ENCODE measurements at places on chromosomes 4 and X.

DNA sequence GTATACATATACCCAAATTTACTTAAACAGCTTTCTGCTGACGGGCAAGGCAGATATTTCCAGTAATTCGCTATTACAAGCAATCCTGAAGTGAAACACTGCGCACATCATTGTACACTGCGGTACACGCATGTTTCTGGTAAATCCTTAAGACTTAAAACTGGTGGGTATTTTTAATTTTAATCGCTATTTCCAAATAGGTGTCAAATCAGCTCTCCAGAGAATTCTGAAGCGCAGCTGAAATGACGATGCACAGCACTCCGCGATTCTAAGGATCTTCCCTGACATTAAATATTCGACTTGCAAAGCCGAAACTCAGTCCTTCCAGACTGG, 361 bp downstream of the TMEM128 start:
- DNase-seq: no peak

DNA sequence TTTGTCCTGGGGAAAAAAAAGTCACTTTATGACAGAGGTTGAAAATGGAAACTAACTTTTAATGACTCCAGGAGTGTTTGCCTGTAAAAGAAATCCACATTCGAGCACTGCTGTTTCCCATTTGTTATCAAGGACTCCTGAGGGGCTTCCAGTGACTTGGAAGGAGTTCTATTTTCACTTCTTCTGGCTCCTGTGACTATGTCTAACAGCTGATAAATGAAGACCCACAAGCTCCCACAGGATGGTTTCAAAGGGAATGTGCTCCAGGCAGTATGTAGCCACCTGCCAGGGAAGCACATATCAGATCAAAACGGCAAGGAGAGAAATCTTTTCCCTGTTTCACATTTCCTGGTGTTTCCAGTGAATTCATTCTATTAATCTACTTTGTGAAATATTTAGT, 159.8 kb upstream of the FAM241A start:
- no peak for DNase-seq

DNA sequence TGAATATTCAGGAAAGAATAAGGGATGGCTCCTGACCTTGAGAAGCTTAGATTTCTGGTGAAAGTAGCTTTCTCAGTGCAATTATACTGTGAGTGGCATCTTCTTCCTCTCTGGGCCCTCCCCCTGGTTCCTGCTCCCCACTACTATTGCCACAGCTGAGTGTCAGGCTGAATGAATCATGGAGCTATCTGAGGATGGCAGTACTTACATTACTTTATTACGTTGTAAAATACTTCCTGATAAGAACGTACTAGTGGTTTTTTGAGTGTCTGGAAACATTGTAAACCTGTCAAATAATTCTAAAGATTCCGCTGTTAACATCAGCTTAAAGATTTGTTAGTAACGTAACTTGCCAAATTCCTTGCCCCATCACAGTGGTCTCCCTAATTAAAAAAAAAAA, 36.2 kb downstream of the ARHGAP10 start:
- peak; percentile 67 for DNase-seq

GRCh38 chr4:7852568-7853185, 87.0 kb downstream of the AFAP1 start:
- no peak for DNase-seq

DNA sequence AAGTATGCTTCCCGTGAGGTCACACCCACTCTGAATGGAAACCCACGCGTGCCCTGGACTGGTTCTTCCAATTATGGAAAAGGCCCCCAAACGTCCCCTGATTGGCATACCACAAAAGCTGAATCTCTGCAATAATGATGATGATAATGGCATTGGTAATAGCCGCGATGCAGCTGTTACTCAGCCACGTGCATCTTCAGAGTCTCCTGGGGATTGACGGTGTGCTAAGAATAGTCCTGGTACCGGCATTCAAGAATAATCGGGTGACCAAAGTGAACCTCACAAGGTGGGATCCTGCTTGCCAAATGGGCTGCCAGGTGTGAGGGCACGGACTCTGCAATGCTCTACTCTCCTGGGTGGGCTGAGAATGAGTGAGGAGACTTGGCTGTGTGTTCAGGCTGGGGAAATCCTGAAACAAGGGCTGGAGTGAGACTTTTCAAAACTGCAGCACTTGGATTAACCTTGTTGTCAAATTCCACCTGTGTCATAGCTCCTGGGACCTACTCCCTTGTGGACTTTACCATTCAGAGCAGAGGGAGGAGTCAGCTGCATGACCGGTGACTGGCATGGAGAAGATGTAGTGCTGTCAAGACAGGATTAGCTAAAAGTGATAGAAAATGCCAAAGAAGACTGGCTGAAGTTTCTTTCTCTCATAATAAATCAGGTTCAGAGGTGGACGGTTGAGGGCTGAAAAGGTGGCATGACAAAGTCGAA, 615.4 kb downstream of the MID1IP1 start:
- no peak for DNase-seq

GRCh38 chr4:24103434-24104157, 213.7 kb upstream of the PPARGC1A start:
- DNase-seq: peak; percentile 69

DNA sequence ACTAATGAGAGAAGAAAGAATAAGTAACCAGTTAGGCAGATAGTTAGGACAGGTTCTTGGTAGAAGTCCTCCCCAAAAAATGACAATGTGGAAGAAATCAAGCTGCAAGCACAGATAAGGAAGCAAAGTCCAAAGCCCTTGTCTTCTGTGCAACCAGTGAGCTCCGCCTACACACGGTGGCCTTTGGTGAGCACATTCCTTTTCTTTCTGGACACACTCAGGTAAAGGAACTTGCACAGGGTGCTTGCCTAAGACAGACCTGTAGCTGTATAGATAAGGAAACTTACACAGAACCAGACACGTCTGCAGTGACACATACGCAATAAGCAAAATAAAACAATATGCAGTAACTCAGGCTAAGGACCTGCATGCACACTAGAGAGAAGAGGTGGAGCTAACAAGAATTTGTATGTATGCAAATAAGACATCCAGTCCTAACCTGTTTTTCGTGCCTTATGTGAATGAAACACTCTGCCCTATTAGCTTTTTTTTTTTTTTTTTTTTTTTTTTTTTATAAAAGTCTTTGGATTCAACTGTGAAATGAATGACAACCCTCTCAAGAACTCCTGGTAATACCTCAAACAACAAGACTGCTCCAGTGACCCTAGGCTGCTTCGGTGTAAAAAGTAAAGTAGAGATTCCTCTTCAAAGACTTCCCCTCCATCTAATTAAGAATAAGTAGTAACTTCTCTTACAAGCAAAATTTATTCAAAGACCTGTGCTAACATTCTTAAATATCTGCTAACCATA, 48.8 kb downstream of the UGT2B10 start:
- DNase-seq: no peak
